Renal cortical epithelial cell (primary cell): ENCODE measurements at places on chromosomes 2 and 18. TPM values are rescaled to one million over a fixed set of nuclear protein-coding genes. Genes with fewer than 3 reads are reported as not detected.

The CHCHD5 gene
- 3.1 and 6.4 TPM in 2 replicates for total RNA-seq

The SERPINB4 gene
- 0.17 and 0.35 TPM in 2 replicates for total RNA-seq

The OR6B2 gene
- not detected in 2 replicates for total RNA-seq

The ABCB11 gene
- total RNA-seq: not detected in 2 replicates

The AFF3 gene
- 0.10 TPM in 1 of 2 replicates, not detected in the other for total RNA-seq
